ENCODE measurements at places on chromosomes 7 and 10.

GRCh38 chr10:7335977-7336376 lies 74.9 kb downstream of the SFMBT2 start:
- no peak for DNase-seq

DNA sequence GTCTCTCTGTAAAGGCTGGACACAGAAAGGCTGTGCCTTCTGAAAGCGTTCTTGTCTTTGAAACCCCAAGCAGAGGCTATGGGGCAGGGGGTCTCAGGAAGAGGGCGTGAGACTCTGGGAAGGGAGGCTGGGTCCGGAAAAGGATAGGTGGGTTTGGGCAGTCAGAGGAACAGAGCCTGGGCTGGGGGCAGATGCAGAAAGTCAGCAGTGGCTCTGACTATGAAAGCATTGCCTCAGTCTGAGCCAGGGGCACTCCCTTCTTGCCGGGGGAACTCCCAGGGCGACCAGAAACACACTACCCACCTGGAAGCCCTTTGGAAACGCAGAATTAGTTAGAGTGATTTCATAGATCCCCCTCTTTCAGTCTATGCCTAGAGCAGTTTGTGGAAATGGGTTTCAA lies 72.0 kb downstream of the VWA2 start:
- no peak for DNase-seq

DNA sequence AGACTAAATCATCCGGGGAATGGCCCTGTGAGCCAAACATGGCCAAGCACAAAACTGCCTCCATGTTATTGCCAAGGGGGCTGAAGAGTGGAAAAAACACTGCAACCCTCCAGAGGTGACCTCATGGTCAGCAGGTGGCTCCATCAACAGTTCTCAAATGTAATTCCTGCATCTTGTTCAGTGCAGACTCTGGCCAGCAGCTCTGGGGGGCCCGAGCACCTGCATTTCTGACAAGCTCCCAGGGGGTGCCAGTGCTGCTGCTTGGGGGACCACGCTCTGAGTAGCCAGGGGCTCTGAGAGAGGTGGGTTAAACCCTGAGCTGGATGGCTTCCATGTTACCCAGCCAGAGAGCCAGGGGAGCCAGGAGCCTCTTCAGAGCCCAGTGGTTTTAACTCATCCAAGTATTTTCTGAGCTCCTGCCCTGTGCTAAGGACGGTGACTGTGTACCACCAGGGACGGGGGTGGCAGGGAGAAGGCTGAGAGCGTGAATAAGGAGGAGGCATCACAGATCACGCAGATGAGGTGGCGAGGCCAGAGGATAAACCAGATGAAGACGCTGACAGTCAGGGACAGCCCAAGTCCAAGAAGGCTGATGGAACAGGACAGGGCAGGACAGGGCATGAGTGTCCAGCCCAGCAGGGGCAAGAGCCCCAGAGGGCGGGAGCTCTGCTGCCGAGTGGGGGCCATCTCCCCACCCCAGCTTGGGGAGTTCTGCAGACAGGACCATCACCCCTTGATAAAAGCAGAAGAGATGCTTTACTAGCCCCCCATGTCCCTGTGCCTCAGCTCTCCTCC lies 52.9 kb downstream of the CLEC2L start:
- no peak for DNase-seq

DNA sequence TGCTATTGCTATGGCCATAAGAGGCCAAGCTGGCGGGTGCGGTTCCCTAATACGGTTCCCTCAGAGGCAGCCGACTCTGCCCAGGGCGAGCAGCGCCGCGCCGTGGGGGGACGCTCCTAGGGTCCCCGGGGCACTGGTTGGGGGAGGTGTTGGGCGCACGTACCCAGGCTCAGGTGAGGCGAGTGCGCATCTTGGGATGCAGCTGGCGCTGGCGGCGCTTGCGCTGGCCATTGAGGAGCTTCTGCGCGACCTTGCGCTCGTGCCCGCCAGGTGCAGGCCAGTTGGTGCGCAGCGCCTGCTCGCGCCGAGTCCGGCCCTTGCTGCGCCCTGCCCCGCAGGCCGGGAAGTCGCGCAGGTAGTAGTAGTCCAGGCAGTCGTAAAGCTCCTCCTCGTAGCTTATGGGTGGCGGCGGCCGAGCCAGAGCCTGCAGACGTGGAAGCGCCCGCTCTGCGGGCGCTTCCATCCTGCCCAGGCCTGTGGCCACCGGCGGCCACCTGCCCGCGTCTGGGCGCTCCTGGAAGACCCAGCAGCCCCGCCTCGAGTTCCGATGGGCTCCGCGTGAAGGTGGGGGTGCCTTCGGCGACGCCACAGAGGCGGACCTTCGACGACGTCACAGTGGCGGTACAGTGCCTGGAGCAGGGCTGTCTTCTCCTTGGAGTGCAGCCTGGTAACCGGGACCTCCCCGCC lies at the start of gene NUPR2:
NUPR2 (minus strand) TSS at position 566 of the 687 bp plus-strand sequence; CDS start at position 463, 103 bp downstream.
- no peak for DNase-seq

GRCh38 chr7:155383756-155384491 lies 74.0 kb upstream of the EN2 start:
- no peak for DNase-seq

GRCh38 chr10:3655528-3655927 lies 129.5 kb downstream of the KLF6 start:
- DNase-seq: no peak

DNA sequence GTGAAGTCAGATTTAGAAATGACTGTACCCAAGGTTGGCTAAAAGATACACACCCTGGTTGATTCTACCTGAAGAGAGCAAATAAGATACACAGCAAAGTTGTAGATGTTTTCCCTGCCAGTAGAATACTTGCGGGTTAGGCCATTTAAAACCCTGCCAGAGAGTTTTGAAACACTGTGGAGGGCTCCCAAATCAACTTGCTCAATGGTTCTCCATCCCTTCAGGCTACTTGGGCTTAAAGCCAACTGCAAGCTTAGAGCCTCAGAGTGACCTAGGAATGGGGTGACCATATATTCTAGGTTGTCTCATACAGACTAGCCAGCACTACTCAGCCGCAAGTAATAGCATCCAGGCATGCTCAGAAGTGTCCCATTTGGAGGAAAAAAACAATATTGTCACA lies 10.0 kb downstream of the CAV1 start:
- no peak for DNase-seq

GRCh38 chr7:128000854-128001265 lies 30.4 kb downstream of the LRRC4 start:
- no peak for DNase-seq

- peak; percentile 25 for DNase-seq
Measured at GRCh38 chr7:112080441-112080840, 125.8 kb downstream of the DOCK4 start.

DNA sequence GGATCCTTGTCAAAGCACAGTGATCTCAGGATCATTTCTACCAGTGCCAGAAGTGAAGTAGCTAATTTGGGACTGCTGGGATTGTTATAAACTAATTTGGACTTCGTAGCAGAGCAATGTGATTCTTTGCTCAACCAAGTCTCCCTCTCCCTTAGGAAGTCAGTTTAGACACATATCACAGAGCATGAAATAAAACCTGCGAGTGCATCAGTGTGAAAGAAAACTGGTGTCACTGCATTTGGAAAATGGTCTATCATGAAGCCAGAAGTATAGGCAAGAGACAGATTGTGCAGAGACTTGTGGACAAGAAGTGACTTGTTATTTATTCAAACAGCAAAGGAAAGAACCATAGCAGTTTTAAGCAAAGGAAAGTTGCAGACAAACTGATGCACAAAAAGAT lies 560.5 kb upstream of the NRG3 start:
- no peak for DNase-seq

GRCh38 chr10:54904833-54905232 lies 103.8 kb upstream of the PCDH15 start:
- no peak for DNase-seq

GRCh38 chr7:39045231-39045630 lies 67.5 kb downstream of the POU6F2 start:
- no peak for DNase-seq

DNA sequence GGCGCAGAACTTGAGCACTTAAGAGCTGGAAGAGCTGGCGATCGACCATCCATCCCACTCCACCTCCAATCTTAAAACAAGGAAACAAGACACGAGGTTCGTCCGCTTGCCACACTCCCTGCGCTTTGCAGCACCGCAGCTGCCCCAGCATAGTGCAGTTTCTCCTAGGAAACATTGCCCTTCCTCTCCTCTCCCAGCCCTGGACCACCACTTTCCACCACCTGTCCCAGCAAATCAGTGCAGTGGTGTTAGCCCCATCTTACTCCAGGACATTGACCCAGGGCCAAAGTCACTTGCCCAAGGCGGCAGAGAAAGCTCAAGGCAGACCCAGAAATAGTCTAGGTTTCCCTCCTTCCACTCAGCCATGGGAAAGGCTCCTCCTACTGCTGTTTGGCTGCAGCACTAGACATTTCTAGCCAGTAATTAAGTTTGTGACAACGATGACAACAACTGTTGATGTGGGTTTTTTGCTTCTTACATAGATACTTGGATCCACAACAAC lies 1.5 kb upstream of the PARD3 start:
- DNase-seq: no peak

- DNase-seq: no peak
Measured at GRCh38 chr7:41694495-41694894, 8.4 kb downstream of the INHBA start.

DNA sequence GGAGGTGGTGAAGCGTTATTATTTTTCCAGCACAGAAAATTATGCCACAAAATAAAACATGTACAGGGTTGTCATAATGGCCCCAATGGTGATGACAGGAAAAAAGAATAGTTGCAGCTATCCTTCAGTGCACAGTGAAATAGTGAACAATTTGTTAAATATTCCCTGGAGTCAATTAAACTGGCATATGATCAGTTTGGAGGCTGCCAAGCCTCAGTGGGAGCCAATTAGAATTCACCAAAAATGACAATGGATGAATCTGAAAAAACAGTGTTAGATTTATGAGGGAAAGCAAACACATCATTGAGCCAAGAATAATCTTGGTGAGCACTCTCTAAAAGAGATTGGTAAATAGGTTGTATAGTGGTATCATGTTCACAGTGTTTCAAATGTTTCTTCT lies 146.3 kb downstream of the OTUD1 start:
- no peak for DNase-seq

GRCh38 chr10:47101196-47101595 lies 190.0 kb downstream of the PTPN20 start:
- DNase-seq: no peak

DNA sequence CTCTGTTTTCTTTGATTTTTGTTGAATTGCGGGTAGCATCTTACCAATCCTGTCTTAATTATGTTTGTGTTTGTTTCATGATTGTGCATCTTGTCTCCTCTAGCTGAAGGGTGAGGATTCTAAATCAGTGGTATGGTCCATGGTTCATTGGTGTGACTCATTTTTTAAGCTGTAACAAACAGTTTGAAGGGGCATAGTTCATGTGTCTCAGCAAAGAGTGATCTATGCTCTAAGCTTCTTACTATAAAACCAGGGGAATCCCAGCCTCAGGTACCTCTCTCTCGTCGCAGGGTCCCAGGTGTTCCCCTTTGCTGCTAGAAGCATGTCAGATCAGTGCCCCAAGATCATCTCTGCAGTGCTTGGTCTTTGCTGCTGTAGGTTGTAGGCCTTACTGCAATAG lies 100.1 kb downstream of the OTUD1 start:
- no peak for DNase-seq

DNA sequence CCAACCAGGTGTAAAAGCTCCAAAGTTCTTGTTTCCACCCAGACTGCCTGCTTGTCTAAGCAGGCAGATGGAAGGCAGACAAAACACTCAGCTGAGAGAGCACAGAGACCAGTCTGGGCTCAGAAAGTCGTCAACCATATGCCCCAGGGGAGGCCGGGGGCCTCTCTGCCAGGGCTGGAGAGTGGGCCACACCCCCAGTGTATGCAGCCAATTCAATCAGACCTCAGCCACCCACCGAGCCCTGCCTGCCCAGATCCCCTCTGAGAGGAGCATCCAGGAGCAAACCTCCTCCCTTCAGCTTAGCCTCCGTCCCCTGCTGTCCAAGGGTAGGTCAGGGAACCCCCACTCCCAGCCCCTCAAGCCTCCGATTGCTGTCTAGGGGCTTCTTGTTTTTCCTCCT lies 196.3 kb downstream of the LSM5 start:
- DNase-seq: no peak

DNA sequence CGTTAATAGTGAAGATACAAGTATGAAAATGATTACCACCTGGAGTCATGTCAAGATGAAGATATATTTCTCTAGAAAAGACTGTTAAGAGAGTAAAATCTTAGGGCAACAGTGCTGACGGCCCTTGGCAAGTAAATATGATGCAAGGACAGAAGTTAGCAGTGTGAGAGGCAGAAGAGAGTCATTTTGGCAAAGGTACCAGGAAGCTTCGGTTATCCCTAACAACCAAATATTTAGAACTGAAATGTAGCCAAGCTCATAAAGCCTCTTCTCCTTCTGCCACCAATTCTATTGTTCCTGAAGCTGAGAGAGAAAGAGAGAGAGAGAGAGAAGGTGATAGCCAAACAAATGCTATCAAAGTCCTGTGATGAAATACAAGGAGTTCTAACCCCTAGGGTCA lies 109.6 kb downstream of the MACC1 start:
- DNase-seq: no peak

DNA sequence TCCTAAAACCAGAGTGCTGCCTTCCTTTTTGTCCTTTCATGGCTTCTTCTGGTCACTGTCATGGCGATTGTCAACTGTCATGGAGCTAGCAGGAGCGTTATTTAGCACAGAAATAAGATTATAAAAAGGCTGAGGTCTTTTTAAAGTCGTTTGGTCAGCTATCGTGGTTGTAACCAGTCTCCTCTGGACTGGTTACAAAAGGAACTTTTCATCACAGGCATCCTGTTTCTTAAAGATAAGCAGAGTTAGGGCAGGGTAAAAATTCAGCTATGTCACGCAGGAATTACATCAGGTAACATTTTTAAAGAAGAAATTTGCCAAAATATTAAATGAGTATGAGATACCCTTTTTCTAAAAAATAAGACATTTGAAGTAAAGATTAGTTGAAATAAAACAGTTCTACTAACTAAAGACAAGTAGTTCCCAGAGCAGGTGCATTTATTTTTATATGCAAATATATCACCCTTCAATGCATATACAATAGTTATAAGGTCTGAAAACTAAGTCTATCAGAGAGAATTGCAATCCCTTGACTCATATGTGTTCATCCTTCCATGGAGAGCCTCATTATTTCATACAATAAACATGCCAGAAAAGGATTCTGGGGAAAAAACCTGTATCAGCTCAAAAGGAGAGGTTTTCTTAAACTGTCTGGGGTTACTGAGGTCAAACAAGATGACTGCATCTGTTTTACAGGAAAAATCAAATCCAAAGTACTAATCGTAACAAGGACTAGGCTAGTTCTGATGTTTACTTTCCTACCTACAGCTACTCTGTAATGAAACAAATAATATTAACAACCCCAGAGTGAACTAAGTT lies 20.9 kb downstream of the FAM24A start:
- DNase-seq: no peak

- DNase-seq: no peak
Measured at GRCh38 chr10:96986200-96986856, 154.2 kb downstream of the LCOR start.

GRCh38 chr7:72467237-72467636 lies 55.1 kb upstream of the CALN1 start:
- DNase-seq: no peak

DNA sequence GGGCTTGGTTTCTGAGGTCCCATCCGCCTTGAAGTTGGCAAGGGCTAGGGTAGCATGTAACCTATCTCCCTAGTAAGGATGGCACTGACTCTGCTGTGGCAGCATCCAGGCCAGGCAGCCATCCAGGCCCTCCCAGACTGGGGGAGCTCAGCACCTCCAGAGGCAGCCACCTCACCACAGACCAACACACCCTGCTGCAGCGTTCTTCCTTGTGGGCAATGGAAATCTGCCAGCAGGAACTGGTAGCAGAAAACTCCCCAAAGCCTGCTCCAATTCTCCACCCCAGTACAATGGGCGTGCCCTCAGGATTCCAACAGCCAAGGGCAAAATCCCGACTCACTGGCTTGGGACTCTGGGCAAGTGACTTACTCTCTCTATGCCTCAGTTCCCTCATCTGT lies 27.5 kb downstream of the DLG5 start:
- DNase-seq: no peak

- no peak for DNase-seq
Measured at GRCh38 chr10:73585327-73585726, 5.8 kb downstream of the USP54 start.
